ENCODE measurements at places on chromosomes 16 and 17.

- DNase-seq, result no peak
Observed at GRCh38 chr16:54503011-54503855, 216.6 kb upstream of the IRX3 start.

DNA sequence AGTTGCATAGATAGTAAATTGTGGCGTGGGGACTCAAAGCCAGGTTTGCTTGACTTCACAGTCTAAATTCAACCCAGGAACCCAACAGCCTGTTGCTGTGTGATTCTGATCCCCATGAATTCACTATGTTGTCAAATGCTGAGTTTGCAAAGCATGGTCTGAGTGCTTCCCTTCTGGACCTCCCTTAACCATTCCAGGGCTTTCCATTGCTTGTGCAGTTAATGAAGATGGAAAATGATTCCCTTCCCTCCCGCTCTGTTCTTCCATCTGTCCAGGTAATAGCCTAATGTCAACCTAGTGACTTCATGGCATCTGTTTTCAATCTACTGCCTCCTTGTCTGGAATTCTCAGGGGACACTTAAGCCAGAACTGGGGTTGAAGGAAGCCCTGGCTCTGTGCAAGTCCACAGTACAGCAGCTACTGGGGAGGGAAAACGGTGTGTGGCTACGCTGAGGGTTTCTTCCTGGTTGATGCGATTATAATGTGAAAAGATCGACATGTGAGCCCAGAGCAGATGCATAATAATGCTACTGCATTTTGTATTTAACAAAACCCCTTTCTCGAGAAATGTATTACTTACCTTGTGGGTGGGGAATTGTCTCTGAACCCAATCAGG, 206.7 kb downstream of the CDH13 start:
- no peak for DNase-seq

- DNase-seq, result no peak
Observed at GRCh38 chr17:28018439-28019070, 23.9 kb upstream of the NLK start.

- no peak for DNase-seq
Observed at GRCh38 chr17:33874617-33875060, 380.4 kb upstream of the CCL2 start.

All from NCI-H2081 treated with DMSO at 0.1 percent for 48 hours (cell line).